ENCODE measurements at places on chromosomes 5 and 9. TPM values are rescaled to one million over a fixed set of nuclear protein-coding genes. Genes with fewer than 3 reads are reported as not detected.

Gene SLC4A9
- 0.19 TPM for polyA plus RNA-seq

Gene OR13J1
- not detected for polyA plus RNA-seq

Gene PRRX2
- polyA plus RNA-seq = 0.88 TPM

GRCh38 chr5:31645420-31646081 lies 6.6 kb downstream of the PDZD2 start:
- DNase-seq = no peak

GRCh38 chr9:4566806-4567205 lies 76.5 kb downstream of the SLC1A1 start:
- no peak for DNase-seq

Measured in right lung (tissue), 10 donors.